ENCODE measurements at places on chromosomes 16 and 17.

DNA sequence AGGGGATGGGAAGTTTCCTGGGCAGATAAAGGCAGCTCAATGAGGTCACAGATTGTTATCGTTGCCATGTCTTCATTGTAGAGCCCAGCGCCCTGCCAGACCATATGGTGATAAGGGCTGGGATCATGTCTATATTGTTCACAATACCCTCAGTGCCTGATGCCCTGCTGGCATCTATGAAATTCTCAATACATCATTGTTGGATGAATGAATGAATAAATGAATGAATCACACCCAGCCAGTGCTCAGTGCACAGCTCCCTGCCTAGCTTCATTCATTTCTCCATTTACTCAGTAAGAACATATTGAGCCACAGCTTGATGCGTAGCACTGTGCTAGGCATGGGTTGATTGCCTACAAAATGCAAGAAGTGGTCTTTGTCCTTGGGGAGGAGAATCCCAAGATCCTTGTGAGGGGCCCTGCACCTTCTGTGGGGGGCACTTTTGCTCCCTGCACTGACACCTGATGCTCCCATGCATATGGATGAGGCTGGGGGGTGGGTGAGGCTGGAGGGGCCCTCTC is 29.7 kb downstream of the MRC2 start:
- DNase-seq, result no peak

DNA sequence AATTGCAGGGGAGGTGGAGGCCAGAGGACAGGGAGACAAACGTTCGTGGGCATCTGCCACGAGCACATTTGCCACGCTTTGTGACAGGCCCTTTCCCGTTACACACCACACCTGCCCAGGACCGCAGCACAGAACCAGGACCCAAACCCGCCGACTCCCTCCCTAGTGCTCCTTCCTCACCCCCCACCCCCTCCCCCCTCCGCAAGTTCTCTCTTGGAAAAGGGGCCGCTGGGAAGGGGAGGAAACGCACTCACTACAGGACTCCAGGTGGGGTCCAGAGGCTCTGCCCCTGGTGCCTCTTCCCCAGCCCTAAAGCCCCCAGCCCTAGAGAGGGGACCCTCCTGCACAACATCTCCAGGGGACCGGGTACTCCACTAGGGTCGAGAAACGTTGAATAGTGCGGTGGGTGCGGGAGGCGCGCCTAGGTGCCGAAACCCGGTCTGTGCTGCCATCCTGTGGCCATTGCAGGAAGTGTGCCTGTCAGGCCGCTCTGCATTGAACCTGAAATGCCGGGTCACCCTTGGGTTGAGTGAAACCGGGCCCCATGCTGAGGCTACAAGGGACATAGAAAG is 21.9 kb upstream of the EIF1 start:
- DNase-seq, result peak; percentile 74

DNA sequence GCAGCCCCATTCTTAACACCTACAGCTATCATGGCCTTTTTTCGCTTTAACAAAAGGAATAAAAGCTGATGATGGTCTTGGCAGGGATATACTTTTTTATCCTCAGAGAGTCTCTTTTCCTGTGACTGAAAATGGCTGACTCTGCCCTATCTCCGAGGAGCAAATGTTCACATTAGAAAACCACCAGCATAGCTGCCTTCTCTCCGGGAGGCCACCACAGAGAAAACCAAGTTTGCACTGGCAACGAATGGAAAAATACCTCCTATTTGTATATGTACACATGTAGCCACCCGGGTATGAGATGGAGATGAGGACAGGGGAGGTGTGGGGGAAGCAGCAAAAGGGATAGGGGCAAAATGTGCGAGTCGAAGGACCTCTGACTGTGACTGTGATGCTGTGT is 88.2 kb downstream of the STX8 start:
- no peak for DNase-seq

- no peak for DNase-seq
Measured at GRCh38 chr16:82846806-82847205, 220.0 kb downstream of the CDH13 start.

DNA sequence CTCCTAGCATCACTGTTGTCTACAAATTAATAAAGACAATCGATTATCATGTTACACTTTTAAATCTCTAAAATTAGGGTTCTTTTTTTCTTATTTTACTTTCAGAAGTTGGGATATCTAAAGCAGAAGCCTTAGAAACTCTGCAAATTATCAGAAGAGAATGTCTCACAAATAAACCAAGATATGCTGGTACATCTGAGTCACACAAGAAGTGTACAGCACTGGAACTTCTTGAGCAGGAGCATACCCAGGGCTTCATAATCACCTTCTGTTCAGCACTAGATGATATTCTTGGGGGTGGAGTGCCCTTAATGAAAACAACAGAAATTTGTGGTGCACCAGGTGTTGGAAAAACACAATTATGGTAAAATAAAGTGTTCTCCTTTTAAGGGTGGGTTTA is 2.4 kb downstream of the RAD51C start:
- no peak for DNase-seq

- peak; percentile 96 for DNase-seq
Measured at GRCh38 chr17:63191610-63192009, 225.6 kb downstream of the TANC2 start.

- DNase-seq, result no peak
Measured at GRCh38 chr16:77894162-77894561, 105.8 kb downstream of the VAT1L start.

- no peak for DNase-seq
Measured at GRCh38 chr16:595094-595528, 5.2 kb downstream of the RAB40C start.

Measured in MV-4-11 (cell line).